ENCODE measurements at places on chromosomes 3 and 15.

DNA sequence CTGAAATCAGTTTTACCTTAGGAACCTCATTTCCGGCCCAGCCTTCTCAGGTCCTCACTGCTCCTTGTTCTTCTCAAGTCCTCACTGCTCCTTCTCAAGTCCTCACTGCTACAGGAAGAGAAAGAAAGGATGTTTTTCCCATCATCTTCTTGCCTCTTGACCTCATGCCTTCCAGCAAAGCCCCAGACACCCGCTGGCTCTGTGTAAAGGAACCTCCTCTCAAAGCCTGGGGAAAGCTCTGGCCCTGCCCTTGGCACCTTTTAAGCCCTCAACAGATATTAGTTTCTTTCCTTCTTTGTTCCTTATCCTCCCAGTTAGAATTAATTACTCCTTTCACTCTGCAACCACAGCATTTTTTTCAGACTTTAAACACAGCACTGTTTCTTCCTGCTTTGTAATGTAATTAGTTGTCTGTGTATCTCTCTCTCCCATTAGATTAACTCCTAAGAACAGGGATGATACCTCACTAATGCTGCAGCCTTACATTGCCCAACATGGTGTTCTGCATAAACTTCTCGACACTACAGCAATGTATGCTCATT, 4.0 kb upstream of the WDR49 start:
- no peak for DNase-seq

DNA sequence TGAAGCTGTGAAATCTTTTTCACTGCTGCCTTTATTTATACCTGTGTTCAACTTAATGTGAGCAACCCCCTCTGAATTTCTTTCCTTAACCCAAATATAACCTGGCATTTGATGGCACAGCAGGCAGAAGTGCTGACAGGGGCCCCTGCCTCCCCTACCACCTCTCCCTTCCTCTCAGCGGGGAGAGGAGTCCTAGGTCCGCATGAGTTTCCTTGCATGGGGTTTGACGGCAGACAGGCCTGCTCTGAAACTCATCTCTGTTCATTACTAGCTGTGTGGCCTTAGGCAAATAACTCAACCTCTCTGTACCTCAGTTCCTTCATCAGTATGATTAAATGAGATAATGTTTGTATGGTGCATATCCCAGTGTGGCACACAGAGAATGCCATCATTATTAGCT, 79.7 kb downstream of the SEC22A start:
- no peak for DNase-seq

DNA sequence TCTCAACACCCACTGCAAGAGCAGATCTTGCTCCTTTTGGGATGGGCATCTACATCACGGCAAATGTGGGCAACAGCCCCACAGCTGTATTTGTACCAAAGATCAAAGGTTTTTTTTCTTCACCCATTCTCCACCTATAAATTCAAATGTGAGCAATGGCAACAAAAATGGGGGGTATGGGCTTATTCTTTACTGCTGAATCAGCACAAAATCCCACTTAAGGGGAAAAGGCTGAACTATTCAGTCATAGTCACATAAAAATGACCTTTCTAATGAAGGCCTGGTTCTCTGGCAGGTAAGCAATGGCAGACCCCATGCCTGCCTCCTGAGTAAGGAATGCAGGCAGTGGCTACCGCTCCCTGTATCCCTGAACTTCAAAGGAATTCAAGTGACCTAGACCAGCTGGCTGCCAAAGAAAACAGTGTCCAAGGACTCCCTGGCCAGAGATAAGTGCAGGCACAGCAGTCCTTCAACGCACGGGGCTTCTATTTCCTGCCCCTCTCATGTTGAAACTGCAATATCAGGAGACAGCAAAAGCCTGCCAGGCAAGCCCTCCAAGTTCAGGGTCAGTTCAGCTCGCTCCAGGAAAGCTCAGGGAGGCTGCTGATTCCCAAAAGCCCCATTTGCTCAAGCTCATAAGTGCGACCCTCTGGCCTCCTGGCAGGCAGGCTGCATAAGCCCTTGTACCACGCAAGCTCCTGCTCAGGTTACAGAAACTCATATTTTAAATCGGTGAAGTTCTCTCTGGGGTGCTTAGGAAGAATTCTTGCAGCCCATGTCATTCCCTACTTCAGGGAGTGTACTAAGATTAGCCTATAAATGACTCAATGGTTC, 134.1 kb downstream of the PDZRN3 start:
- DNase-seq, result no peak

DNA sequence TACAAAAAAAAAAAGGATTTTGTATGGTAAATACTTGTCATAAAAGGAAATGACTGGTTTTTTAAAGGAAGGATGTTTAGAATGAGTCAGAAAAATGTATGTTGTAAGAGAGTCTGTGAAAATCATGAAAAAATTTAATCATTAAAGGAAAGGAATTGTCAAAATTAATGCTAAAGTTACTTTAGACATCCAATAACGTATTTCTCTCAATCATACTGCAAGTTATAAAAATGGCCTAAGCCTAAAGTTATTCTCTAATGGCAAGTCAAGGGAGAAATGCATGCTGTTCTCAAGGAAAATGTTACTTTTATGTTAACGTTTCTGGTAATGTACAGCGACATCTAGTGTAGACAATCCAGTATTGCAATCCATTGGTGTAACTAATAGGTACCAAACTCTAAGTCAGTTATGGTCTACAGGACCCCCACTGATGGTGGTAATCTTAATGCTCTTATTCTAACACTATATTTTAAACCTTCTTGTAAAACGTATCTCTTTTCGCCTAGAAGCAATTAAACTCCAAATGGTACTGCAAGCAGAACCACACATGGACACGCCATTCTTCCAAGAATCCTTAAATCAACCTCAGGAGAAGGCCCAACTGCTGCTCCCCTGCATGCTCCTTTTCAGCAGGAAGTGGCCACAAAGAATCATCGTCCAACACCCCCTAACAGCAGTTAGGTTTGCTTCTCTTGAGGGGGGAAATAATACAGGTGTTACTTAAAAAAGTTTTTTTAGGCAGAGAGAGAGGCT, 35.2 kb downstream of the NCEH1 start:
- no peak for DNase-seq

DNA sequence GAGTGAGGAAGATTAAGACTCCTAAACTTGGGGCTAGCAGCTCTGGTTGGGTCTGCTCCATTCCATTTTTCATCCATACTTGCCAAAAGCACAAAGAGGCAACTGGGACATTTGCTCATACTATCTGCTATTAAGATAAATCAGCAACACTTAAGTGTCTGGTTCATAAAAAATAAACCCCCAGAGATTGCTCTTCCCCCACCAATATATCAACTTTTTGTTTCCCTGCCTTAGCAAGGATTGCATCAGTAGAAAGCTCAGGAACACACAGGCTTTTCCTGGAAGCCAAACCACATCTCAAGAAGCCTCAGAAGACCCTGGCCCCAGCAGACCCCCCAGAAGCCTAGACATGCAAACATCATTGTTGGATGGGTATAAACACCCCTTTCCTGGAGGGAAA, 232.4 kb upstream of the WNT5A start:
- no peak for DNase-seq

Data from NCI-H2171 (cell line).